ENCODE measurements at places on chromosomes 7 and 10. TPM values are rescaled to one million over a fixed set of nuclear protein-coding genes. Genes with fewer than 3 reads are reported as not detected.
A peak's percentile ranks its signal among the peaks of the same experiment; 100 is the strongest.

DNA sequence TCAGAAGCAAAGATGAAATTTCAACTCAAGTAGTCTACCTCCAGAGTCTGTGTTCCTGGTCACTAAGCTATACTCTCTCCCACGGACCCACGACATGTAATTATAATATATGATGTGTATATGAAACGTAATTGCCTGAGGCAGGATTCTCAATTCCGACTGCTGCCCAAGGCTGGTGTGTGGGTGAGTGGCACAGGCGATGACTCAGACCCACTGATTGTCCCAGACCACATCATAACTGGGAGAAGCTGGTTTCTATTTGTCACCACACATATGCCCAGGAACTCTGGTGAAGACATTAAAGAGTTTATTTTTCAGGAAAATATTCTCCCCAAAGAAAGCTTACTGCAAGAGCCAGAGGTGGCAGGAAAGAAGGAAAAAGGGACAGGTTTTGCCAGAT lies 219.3 kb downstream of the JAZF1 start:
- no peaks in the 10 kb centered on the region for H3K36me3 ChIP-seq
- no peak overlapping the region for H3K4me3 ChIP-seq
- no peaks in the 10 kb centered on the region for H3K4me1 ChIP-seq
- no peak for DNase-seq
- no peaks in the 10 kb centered on the region for H3K27me3 ChIP-seq

Gene ATG9B
- 0.19 TPM for total RNA-seq

DNA sequence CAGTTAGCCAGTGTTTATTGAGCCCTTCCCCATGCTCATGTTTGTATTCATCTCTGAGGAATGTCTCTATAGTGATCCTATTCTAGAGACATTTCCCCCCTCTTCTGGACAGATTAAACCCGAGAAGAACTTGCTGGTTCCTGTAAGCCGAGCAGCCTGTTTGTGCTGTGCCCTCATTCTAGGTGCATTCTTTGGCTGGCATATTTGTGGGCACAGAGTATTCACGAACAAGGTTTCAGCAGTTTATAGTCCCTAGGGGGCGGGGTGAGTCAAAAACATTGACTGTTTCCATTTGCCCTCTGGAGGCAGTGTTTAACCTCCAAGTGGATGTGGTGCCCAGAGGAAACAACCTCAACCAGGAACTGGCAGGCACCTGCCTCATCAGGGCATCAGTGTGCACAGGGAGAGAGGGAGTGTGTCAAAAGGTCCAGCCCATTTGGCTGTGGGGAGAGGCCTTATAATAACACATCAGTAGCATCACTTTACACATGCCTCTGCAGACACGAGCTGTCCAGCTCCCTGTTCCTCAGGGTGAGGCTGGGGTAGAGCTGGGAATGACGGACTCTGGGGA lies 273.3 kb upstream of the LRGUK start:
- H3K4me3 ChIP-seq = no peak overlapping the region
- no peaks in the 10 kb centered on the region for H3K36me3 ChIP-seq

GRCh38 chr7:22443370-22444180 lies 56.4 kb downstream of the STEAP1B start:
- no peaks in the 10 kb centered on the region for H3K27me3 ChIP-seq
- DNase-seq = peak; percentile 31
- no peak overlapping the region for H3K27ac ChIP-seq
- H3K4me3 ChIP-seq = no peak overlapping the region
- no peaks in the 10 kb centered on the region for H3K36me3 ChIP-seq
- peaks cover 17% of the 10 kb centered on the region for H3K4me1 ChIP-seq

Gene PHYHIPL
- 12.0 TPM for total RNA-seq

Gene TEX36
- not detected for total RNA-seq

Gene STYXL1
- 29.9 TPM for total RNA-seq

Gene MBL2
- total RNA-seq = not detected

DNA sequence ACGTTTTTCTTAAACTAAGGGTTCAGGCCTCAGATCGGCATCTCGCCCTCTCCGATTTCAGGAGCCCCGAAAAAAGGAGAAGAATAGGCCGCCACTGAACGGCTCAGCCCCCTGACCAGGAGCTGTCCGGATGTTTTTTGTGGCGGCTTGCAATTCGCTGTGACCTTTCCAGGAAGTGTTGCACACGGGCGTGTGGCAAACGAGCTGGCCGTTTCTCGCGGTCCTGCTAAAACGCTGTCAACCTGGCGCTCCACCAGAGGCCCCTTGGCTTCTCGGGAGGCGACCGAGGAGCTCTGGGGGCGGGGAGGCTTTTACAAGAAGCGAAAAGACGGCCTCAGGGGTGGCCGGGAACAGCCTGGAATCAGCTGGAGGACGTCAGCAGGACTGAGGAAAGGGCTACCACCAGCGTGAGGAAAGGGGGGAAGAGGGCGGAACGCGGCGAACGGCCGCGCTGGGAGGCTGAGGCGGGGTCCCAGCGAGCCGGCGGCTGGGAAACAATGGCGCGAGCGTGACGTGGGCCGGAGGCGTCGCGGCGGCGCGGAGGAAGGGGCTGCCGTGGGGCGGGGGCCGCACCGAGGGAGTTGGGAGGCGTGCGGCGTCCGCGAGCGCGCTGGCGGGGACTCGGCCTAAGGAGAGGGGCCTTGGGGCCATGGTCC lies 493 bp downstream of the NT5C2 start:
- no peaks in the 10 kb centered on the region for H3K27me3 ChIP-seq
- H3K4me3 ChIP-seq = peak overlapping the region; percentile 93
- no peaks in the 10 kb centered on the region for H3K36me3 ChIP-seq
- H3K27ac ChIP-seq = peak overlapping the region; percentile 99
- peaks cover 17% of the 10 kb centered on the region for H3K4me1 ChIP-seq
- DNase-seq = peak; percentile 87

DNA sequence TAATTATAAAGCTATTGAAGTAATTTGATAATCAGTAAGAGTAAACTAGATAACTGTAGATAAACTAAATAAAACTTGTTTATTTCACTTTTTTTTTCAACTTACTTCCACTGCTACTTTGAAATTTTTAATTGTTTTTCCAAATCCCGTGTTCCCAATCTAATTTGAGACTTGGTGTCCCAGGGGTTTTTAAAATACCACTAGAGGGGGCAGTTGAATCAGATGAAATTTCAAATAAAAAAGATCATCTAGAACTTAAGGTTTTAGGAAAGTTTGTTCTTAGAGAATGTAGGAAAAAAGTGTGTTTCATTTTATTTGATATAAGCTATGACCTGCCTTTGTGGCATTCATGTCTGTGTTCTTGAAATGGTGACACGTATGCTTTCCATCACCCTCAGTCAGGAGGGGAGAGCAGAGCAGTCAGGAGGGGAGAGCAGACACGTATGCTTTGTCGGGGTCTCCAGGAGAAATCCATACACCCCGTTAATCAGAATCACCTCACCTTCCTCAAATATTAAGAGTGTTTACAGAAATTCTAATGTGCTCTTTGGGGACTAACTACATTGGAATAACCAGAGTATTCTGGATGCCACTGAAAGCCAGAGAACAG lies 49.9 kb downstream of the C10orf67 start:
- peaks cover 2% of the 10 kb centered on the region for H3K27me3 ChIP-seq
- peak; percentile 44 for DNase-seq
- no peaks in the 10 kb centered on the region for H3K36me3 ChIP-seq
- no peaks in the 10 kb centered on the region for H3K4me1 ChIP-seq
- no peak overlapping the region for H3K4me3 ChIP-seq

- H3K27ac ChIP-seq = no peak overlapping the region
- H3K4me3 ChIP-seq = no peak overlapping the region
- H3K4me1 ChIP-seq = no peaks in the 10 kb centered on the region
- H3K27me3 ChIP-seq = no peaks in the 10 kb centered on the region
These were observed 53.6 kb downstream of the MKLN1 start for GRCh38 chr7:131381069-131381838.

DNA sequence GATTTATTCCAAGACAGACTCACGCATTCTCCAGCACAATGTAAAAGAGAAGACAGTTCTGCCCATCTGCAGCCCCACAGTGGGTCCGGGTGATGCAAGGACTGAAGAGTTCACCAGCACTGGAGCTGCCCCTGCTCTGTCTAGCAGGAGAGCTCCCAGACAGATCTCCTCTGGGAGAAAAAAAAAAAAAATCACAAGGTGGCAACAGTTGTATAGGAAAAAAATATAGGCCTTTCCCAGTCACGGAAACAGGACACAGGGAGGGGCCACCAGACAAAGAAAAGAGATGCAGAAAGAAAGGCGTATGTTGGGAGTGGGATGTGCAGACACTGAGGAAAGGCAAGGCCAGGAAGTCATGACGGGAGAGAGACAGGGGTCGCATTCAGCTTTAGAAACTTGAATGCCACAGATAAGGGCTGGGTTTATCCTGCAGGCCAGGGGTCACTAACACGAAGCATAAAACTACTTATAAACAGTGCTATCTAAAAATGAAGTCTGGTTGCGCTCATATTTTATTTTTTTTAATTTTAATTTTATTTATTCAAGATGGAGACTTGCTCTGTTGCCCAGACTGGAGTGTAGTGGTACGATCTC lies 54.1 kb downstream of the FAM171A1 start:
- no peaks in the 10 kb centered on the region for H3K27me3 ChIP-seq
- peaks cover 4% of the 10 kb centered on the region for H3K4me1 ChIP-seq
- H3K36me3 ChIP-seq = no peaks in the 10 kb centered on the region
- DNase-seq = no peak

Gene TCERG1L
- total RNA-seq = not detected

GRCh38 chr7:36840904-36841303 lies 116.6 kb upstream of the AOAH start:
- no peak overlapping the region for H3K4me3 ChIP-seq
- no peaks in the 10 kb centered on the region for H3K36me3 ChIP-seq
- no peak overlapping the region for H3K27ac ChIP-seq
- H3K27me3 ChIP-seq = no peaks in the 10 kb centered on the region

DNA sequence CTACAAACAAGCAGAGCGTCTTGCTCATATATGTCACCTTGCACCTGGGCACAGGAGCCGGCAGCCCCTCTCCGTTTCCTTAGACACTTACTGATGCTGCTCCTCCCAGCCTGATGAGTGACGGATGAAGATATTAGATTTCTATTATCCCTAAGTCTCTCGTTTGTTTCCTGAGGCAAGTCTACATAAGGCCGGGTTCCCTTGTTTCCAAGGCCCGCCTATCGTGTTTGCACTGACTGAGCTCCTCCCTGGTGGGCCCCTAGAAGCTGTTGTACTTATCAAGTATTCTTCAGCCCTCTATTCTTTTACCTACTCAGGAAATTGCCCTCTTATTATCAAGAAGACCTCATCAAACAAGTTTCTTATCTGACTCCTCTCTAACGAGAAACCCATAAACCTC lies 18.5 kb downstream of the SH3PXD2A start:
- peak; percentile 49 for DNase-seq
- no peaks in the 10 kb centered on the region for H3K27me3 ChIP-seq
- no peak overlapping the region for H3K4me3 ChIP-seq
- H3K36me3 ChIP-seq = no peaks in the 10 kb centered on the region
- H3K27ac ChIP-seq = no peak overlapping the region
- peaks cover 5% of the 10 kb centered on the region for H3K4me1 ChIP-seq

DNA sequence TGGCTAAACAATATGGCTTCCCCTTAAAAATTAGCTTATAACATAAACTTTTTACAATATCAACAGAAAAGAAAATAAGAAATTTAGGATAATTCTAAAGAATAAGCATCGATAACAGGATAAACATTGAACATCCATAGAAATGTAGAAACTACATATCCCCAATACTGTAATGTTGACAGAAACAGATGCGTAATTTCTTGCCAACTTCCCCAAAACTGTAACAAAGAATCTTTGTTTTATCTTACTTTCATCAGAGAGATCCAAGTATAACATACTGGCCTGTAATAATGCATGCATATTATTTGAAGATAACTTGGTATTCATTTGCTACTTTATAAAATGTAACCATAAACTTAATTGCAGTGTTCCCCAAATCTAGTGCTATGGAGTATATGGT lies 339.9 kb downstream of the ARL4A start:
- no peak overlapping the region for H3K27ac ChIP-seq
- no peaks in the 10 kb centered on the region for H3K4me1 ChIP-seq
- no peak overlapping the region for H3K4me3 ChIP-seq
- H3K27me3 ChIP-seq = no peaks in the 10 kb centered on the region
- DNase-seq = no peak

DNA sequence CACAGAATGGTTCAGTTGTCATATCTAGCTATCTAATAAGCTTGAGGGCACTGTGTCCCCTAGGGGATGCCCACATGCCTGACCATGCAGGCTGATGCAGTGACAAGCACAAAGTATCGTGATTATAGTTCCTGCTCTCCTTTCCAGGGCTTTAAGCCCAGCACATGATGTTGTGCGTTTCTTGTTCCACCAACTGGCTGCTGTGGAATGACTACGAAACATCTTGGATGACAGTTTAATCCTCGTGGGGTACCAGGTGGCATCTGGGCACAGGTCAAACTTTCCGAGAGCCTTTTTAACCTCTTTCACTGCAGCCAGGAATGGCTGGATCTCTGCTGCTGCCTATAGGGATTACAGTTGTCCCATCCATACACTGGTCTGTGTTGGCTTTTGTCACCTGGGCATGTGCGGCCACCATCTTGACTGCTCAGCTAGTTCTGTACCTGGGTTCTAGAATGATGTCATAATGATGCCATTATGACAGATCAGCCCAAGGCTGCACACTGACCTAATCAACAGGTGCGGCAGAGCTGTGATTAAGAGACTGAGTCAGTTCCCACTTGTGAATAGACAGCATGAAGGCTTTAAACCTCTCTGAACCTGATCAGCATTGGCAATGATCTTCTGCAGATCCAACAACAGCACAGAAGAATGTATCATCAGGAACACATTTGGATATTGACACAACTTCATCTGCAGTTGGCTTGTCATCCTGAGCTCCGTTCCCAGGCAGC lies 144.1 kb downstream of the DLG5 start:
- no peaks in the 10 kb centered on the region for H3K4me1 ChIP-seq
- H3K36me3 ChIP-seq = no peaks in the 10 kb centered on the region
- no peak overlapping the region for H3K4me3 ChIP-seq
- no peak overlapping the region for H3K27ac ChIP-seq
- no peak for DNase-seq

Gene PLAC9
- 31.4 TPM for total RNA-seq

DNA sequence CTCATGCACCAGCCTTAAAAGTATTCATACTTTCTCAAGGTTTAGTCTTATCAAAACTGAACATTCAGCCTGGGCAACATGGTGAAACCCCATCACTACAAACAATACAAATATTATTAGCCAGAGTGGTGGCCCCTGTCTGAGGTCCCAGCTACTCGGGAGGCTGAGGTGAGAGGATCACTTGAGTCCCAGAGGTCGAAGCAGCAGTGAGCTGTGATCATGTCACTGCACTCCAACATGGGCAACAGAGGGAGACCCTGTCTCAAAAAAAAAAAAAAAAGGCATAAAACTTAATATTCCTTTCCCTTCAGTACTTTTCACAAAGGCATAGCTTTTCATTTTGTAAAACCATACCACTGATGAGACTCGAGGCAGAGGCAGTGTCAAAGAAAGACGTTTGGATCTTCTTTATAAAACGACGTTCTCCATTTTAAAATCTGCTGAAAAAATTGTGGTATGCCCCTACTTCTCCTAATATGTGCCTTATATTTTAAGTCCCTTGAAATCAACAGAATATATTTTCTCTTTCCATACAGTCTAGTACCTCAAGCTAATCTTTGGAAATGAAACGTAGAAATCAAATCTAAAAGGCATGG lies 1.9 kb downstream of the NSUN6 start:
- H3K27me3 ChIP-seq = no peaks in the 10 kb centered on the region
- DNase-seq = no peak
- peak overlapping the region; percentile 37 for H3K4me3 ChIP-seq
- no peak overlapping the region for H3K27ac ChIP-seq
- peaks cover 2% of the 10 kb centered on the region for H3K4me1 ChIP-seq
- H3K36me3 ChIP-seq = no peaks in the 10 kb centered on the region

Gene GTF2IRD1
- 35.8 TPM for total RNA-seq

Gene KAT6B
- total RNA-seq = 34.2 TPM

Measured in kidney (tissue), 22 donors.